Cardiac septum (tissue), 1 donor: ENCODE measurements at places on chromosomes 1 and 21. TPM values are rescaled to one million over a fixed set of nuclear protein-coding genes. Genes with fewer than 3 reads are reported as not detected.

- no peak for DNase-seq
Observed at GRCh38 chr1:1181938-1182410, 8.3 kb downstream of the TTLL10 start.

S100A12 gene
- 4.1 TPM for total RNA-seq

ATF6 gene
- total RNA-seq, result 14.9 TPM

- peak; percentile 19 for DNase-seq
Observed at GRCh38 chr21:44944596-44944995, 4.8 kb downstream of the SLX9 start.

GRCh38 chr1:179251675-179252074 lies 22.2 kb upstream of the ABL2 start:
- DNase-seq, result no peak

NBPF10 gene
- total RNA-seq, result 0.92 TPM

ZNF691 gene
- 6.5 TPM for total RNA-seq

- no peak for DNase-seq
Observed at GRCh38 chr21:43001316-43001715, 27.0 kb downstream of the PKNOX1 start.

GRCh38 chr1:193697115-193697762 lies 510.8 kb upstream of the B3GALT2 start:
- no peak for DNase-seq

DCDC2B gene
- total RNA-seq, result not detected

ZMYND12 gene
- 1.6 TPM for total RNA-seq

CYP4B1 gene
- total RNA-seq, result not detected

GRCh38 chr1:97041026-97041425 lies 319.4 kb downstream of the PTBP2 start:
- no peak for DNase-seq

DNA sequence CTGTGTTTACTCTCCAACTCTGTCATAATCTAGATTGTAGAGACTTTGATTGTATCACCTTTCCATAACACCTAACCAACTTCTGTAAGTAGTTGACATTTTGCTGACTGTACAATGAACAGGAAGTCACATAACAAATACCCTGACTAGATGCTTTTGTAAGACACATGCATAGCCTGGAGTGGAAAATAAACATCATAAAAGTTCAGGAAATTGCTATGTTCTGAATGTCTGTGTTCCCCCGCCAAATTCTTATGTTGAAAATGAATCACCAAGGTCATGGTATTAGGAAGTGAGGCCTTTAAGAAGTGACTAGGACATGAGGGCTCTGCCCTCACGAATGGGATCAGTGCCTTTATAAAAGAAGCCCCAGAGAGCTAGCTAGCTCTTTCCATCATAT lies 40.4 kb upstream of the ZSWIM5 start:
- no peak for DNase-seq

KCNH1 gene
- total RNA-seq, result not detected
